ENCODE measurements at places on chromosomes 4 and X. TPM values are rescaled to one million over a fixed set of nuclear protein-coding genes. Genes with fewer than 3 reads are reported as not detected.

The ZNF732 gene
- not detected for total RNA-seq

The PDCL2 gene
- not detected for total RNA-seq

The PASD1 gene
- not detected for total RNA-seq

The COL4A5 gene
- total RNA-seq, result 13.5 TPM

The SAGE1 gene
- total RNA-seq, result 0.02 TPM

The ATP7A gene
- total RNA-seq, result 3.5 TPM

The ADAM29 gene
- total RNA-seq, result not detected

The NXF3 gene
- not detected for total RNA-seq

The ADH1A gene
- total RNA-seq, result not detected

The UGDH gene
- total RNA-seq, result 292 TPM

The PCDH11X gene
- total RNA-seq, result not detected

The SPRY1 gene
- 0.43 TPM for total RNA-seq

The SLC25A5 gene
- total RNA-seq, result 777 TPM

The FGFBP2 gene
- total RNA-seq, result not detected

The GRIA3 gene
- not detected for total RNA-seq

The F8A2 gene
- total RNA-seq, result not detected

The NPY2R gene
- not detected for total RNA-seq

The EMD gene
- 166 TPM for total RNA-seq

The GPR50 gene
- 0.22 TPM for total RNA-seq

The TMPRSS11E gene
- not detected for total RNA-seq

The ANKRD50 gene
- 4.7 TPM for total RNA-seq

The RHOXF2B gene
- total RNA-seq, result not detected

The HSFX2 gene
- 0.08 TPM for total RNA-seq

The UBE2D3 gene
- total RNA-seq, result 228 TPM

The EMCN gene
- not detected for total RNA-seq

The PTCHD1 gene
- not detected for total RNA-seq

The MAGEA1 gene
- 0.16 TPM for total RNA-seq

The MAGEA6 gene
- total RNA-seq, result 12.0 TPM

The TLR6 gene
- total RNA-seq, result 5.1 TPM

The TMEM31 gene
- total RNA-seq, result not detected

The C4orf50 gene
- total RNA-seq, result not detected

The MAGEA8 gene
- not detected for total RNA-seq

The F11 gene
- not detected for total RNA-seq

The DGKK gene
- not detected for total RNA-seq

The EVC2 gene
- 2.3 TPM for total RNA-seq

The SRPK3 gene
- 0.10 TPM for total RNA-seq

The CNKSR2 gene
- 4.3 TPM for total RNA-seq

The ASB11 gene
- not detected for total RNA-seq
